ENCODE measurements at places on chromosomes 6 and 20.

GRCh38 chr20:17936761-17937732 lies 31.5 kb downstream of the SNX5 start:
- peak; percentile 60 for DNase-seq

DNA sequence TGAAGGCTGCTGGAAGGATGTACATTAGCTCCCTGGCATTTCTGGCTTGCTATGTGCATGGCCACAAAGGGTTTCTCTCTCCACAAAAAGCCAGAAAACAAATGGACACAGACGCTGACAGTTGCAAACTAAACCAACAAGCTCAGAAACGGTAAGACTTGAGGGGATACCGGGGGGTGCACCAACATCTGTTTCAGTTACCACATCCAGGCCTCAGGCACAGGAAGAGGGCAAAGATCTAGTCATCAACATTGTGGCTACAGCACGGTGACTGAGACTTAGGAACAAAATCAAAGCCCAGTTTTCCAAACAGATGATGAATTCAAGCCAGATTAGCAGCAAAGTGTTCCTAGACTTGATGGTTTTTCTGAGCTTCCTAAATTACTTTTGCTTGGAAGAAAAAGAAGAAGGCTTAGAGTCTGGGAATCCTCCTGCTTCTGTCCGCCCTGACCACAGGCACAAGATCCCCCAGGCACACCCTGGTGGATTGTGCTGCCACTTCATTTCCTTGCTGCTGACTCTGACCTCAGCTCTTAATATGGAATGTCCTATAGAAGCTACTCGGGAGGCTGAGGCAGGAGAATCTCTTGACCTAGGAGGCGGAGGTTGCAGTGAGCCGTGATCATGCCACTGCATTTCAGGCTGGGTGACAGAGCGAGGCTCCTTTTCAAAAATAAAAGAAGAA lies 54.2 kb upstream of the ADGRF1 start:
- DNase-seq, result no peak

GRCh38 chr20:63568986-63569949 lies 4.8 kb downstream of the HELZ2 start:
- no peak for DNase-seq

GRCh38 chr6:70663881-70664466 lies 3.7 kb upstream of the SMAP1 start:
- DNase-seq, result no peak

GRCh38 chr20:23889775-23890187 lies 10.2 kb upstream of the CST5 start:
- peak; percentile 15 for DNase-seq

- no peak for DNase-seq
Measured at GRCh38 chr6:126983779-126984178, 134.7 kb upstream of the RSPO3 start.

GRCh38 chr6:74892091-74892490 lies 313.8 kb downstream of the COL12A1 start:
- no peak for DNase-seq

- peak; percentile 14 for DNase-seq
Measured at GRCh38 chr6:150491131-150491810, 108.4 kb upstream of the PLEKHG1 start.

DNA sequence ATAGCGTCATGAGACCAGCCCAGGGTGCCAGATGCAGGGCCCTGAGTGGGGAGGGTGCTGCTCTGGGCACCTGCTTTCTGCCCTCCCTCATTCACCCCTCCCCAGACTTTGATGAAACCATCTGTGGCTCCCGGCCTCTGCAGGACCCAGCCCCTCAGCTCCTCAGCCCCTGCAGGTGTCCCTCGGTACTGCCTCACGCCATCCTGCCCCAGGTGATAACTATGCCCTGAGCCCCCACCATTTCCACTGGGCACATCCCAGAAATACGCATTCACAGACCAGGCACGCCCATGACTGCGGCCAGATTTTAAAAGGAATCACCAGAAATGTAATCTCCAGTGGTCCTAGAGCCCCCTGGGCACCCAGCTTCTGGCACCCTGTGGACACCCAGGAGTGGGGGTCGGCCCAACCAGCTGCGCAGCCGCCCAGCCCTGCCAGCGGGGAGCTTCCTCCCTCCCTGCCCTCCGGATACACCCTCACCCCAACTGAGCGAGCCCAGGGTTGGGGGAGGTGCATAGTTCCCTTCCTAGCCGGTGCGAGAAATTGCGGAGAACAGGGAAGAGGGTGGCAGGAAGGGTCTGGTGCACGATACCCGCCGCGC lies 615 bp upstream of the NTSR1 start:
- DNase-seq, result no peak

- DNase-seq, result no peak
Measured at GRCh38 chr6:73299151-73299971, 36.4 kb upstream of the KHDC1 start.

DNA sequence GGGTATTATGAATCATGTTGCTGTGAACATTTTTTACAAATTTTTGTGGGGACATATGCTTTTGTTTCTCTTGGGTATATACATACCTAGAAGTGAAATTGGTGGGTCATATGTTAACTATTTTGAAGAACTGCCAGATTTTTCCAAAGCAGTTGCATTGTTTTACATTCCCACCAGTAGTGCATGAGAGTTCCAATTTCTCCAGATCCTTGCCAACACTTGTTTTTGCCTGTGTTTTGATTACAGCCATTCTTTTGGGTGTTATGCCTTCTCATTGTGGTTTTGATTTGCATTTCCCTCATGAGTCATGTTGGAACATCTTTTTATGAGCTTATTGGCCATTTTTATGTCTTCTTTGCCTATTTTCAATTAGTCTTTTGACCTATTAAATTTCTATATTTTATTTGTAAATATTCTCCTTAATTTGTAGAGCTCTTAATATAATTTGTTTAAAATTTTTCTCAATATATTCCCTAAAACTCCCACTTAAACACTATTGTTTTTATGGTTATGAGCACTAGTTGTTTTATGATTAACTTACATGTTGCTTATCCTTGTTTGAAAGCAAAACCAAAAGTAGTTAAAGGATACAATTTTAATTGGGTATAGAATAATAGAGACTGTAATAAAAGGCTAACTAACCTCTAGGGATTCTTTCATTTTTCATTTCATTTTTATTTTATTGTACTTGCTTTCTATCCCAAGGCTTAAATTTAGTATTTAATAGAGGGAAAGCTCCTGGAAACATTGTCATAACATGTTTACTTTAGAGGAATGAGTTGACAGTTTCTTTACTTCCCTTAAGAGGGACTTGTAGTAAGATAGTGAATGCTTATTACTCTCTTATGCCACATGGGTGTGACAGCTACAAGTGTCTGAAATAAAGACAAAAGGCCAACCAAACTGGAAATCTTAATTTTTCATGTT lies 5.5 kb downstream of the UBR2 start:
- peak; percentile 66 for DNase-seq

DNA sequence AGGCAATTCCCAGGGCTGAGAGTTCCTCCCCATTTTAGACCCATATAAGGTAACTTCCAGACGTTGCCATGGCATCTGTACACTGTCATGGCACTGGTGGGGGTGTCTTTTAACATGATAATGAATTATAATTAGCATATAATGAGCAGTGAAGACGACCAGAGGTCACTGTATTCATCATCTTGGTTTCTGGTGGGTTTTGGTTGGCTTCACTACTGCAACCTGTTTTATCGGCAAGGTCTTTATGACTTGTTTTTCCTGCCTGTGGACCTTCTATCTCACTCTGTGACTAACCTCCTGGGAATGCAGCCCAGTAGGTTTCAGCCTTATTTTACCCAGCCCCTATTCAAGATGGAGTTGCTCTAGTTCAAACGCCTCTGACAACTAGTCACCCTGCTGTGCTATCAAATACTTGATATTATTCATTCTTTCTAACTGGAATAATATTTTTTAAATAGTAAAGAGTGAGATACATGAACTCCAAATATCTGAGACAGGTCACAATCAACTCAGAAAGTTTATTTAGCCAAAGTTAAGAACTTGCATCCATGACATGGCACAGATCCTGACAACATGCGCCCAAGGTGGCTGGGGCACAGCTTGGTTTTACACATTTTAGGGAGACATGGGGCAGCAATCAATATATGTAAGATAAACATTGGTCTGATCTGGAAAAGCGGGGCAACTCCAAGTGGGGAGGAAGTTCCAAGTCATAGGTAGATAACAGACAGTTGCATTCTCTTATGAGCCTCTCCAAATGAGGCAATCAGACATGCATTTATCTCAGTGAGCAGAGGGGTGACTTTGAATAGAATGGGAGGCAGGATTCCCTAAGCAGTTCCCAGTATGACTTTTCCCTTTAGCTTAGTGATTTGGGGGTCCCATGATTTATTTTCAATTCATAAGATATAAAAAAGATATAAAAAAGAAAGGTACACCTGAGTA lies 1.2 kb upstream of the UFL1 start:
- no peak for DNase-seq

DNA sequence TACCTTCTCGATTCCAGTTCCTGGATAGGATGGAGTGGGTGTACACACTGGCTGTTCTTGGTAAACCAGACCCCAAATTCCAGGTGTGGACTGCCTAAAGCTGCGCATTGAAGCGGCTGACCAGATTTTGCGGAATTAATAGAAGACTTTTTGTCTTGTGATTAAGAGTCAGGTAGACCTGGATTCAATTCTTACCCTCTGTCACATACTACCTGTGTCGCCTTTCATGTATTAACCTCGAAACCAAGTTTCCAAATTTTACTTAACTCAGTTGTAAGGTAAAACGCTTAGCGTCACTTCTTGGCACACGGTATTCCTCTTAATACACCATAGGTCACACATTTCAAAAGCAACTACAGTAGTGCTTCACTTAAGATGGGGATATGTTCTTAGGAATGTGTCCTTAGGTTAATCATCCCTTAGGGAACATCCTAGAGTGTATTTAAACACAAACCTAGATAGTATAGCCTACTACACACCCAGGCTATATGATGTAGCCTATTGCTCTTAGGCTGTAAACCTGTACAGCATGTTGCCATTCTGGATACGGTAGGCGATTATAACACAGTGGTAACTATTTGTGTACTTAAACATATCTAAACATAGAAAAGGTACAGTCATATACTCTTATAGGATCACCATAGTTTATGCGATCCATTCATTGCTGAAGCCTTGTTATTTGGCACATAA lies 733 bp upstream of the GOPC start:
- no peak for DNase-seq

DNA sequence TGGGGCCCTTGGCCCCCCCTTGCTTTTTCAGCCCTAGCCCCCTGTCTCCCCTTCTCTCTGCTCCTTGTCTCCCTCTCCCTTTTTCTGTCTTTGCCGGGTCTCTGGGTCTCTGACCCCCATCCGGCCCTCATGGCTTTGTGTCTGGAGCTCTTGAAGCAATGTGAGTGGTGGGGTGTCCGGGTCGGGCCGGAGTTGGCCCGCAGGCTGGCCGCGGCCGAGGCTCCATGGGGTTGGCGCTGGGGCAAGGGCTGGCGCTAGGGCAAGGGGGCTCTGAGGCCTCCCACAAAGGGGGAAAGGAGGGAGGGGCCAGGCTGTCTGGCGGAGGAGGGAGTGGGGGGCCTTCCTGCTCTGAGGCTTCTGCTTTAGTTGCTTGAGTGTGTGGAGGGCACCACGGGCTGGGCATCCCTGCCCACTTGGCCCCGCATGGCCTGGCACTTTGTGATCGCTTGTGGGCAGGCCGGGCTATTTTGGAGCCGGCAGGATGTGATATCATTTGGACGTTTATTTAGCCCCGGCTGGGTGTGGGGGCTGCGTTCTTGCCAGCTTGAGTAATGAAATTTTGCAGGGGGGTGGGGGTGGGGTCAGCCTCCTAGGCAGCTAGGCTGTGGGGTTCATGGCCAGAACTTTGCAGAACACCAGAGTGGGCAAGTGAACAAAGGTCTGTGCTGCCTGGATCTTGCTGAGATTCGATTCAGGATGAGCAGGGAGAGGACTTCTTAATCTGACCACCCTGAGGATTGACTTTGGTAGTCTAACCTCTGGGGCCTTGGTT lies 78.7 kb upstream of the MYL9 start:
- DNase-seq, result no peak

GRCh38 chr6:165263-165662 lies 127.0 kb upstream of the DUSP22 start:
- no peak for DNase-seq

- DNase-seq, result no peak
Measured at GRCh38 chr6:30951907-30952469, 11.2 kb downstream of the MUCL3 start.

DNA sequence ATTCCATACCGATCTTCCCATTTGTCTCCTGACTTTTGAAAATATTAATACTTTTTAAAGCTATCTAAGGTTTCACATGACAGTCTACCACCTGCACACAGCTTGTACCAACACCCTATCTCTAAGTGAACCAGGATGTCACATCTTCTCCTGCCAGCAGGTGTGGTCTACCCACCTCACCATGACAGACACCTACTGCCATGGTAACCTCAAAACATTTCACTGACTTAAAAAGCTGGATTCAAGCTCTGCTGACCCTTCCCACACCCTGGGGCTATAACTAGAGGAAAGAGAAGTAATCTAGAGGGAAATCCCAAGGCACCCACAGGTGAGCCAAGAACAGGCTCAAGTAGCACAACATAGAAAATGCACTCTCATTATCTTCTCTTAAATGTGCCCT lies 1.2 kb downstream of the SLC17A3 start:
- no peak for DNase-seq

- DNase-seq, result peak; percentile 61
Measured at GRCh38 chr6:24831771-24832716, 33.3 kb upstream of the ARMH2 start.

DNA sequence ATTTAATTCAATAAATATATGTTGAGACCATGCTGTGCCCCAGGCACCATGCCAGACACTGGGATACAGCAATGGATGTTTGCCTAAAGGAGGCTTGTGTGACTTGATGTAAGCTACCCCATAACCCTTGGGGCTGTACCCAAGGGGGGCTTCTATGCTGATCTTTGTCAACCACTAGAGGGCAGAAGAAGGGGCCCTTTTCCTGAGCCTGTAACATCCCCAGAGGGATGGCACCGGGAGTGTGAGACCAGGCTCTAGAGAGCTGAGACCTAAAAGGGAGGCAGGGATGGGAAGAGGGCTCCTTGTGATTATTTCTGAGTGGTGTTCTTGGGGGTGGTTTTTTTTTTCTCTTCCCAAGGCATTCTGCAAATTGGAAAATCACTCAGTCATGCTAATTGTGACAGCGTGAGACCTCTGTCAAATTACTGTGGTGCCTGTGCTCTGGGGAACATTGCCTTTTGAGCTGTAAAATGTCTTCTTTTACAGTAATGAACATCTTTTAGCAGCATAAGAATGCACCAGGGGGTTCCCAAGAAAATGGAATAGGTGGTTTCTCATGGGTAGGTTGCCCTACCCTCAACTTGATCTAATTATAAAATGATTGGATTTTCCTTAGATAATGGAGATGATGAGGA lies 138.7 kb upstream of the SLC24A3 start:
- DNase-seq, result no peak

- no peak for DNase-seq
Measured at GRCh38 chr6:14966096-14966905, 279.6 kb upstream of the JARID2 start.

- DNase-seq, result no peak
Measured at GRCh38 chr6:160269771-160270170, 11.2 kb upstream of the SLC22A2 start.

- no peak for DNase-seq
Measured at GRCh38 chr6:151498327-151498726, 4.5 kb downstream of the CCDC170 start.
